Bone marrow (tissue), 2 donors: ENCODE measurements at places on chromosomes 5 and 9.

GRCh38 chr5:114361724-114362196 is at the start of gene KCNN2:
Gene KCNN2 (plus strand): TSS chr5:114362070. CDS start chr5:114362140, 70 bp downstream.
- no peak for DNase-seq

DNA sequence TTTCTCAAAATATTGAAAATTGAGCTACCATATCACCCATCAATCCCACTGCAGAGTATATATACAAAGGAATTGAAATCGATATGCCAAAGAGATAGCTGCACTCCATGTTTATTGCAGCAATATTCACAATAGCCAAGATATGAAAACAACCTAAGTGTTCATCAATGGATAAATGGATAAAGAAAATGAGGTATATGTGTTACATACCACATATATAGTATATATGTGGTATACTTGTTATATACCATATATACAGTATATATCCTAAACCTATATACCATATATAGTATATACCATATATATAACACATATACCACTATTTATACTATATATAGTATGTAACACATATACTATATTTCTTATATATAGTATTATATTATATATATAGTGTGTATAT is 313.3 kb downstream of the ZNF608 start:
- no peak for DNase-seq

DNA sequence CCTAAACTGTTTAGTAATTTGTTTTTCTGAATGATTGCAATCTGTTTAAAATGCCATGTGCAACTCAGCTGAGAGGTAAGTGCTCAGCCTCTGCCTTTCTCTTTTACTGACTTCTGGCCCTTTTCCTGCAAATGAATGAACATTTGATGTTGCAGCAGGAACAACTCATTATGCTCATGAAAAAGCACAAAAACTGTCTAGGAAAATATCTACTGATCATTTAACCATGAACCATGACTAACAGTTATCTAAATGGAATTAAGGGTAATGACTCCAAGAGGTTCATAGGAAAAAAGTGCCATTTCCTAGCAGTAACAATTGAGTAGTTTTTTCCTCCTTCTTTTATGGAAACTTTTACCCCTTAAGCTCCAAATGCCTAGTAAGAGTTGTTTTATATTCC is 70.6 kb upstream of the ANKH start:
- no peak for DNase-seq

GRCh38 chr9:89663614-89663970 is 58.8 kb downstream of the GADD45G start:
- DNase-seq: no peak

DNA sequence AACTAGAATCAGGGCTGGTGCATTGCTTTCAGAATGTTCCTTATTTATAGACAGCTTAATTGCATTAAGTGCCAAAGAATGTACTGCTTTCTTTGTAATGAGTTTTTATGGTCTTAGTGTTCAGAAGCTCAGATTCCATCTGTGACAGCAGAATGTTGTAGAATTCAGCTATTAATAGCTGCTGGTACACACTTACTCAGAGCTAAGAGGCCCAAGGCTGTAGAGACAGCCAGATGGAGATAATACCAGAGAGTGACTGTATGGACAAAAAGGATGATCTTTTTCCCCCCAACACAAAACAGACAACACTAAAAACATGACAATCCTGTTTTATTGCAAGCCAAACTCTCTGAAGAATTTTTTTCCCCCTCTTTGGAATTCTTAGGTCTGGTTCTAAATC is 50.2 kb downstream of the PPP2R2B start:
- no peak for DNase-seq

DNA sequence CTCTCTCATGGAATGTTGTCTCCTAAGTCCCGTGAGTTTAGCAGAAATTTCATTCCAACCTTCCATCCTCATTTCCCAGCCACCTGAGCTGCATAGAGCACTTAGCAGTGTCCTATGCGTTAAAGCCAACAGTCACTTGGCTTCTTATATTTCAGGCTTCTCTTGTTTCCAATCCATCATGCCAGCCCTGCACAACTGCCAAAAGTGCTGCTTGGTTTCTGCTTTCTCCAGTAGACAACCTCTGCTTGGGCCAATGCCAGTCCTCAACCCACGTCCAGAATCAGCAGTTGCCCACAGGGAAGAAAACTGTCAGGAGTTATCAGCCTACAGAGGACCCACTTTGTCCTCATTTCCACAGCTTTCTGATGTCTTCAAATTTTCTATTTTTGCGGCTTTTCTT is 42.5 kb downstream of the KCNIP1 start:
- DNase-seq: no peak
